ENCODE measurements at places on chromosomes 6 and 20. TPM values are rescaled to one million over a fixed set of nuclear protein-coding genes. Genes with fewer than 3 reads are reported as not detected.

Gene PNLDC1
- total RNA-seq: not detected

Gene MACROD2
- 1.8 TPM for total RNA-seq

Gene FAM162B
- 6.5 TPM for total RNA-seq

Gene HS3ST5
- not detected for total RNA-seq

Gene SLC24A3
- total RNA-seq: 8.2 TPM

Gene PSORS1C1
- 1.3 TPM for total RNA-seq

Gene EPPIN
- total RNA-seq: not detected

Gene GPX5
- not detected for total RNA-seq

Gene NINL
- total RNA-seq: 11.6 TPM

Gene TNFRSF6B
- 10.7 TPM for total RNA-seq

Gene RSPH9
- not detected for total RNA-seq

Gene SLC35D3
- not detected for total RNA-seq

Gene C2
- 1.3 TPM for total RNA-seq

Gene KCNQ2
- total RNA-seq: not detected

Gene MAP7
- total RNA-seq: 33.0 TPM

Gene MCUR1
- total RNA-seq: 14.3 TPM

Gene ASIP
- total RNA-seq: not detected

Gene ANKRD66
- not detected for total RNA-seq

Gene CPNE5
- 1.2 TPM for total RNA-seq

Gene MYT1
- not detected for total RNA-seq

Gene ENPP5
- total RNA-seq: 1.5 TPM

Gene TCP11
- 0.64 TPM for total RNA-seq

Gene DAAM2
- 55.9 TPM for total RNA-seq

Gene LY6G5C
- total RNA-seq: 0.57 TPM

Gene ZC3H12D
- total RNA-seq: 0.04 TPM

Gene GRM1
- not detected for total RNA-seq

Gene DDX43
- not detected for total RNA-seq

Gene RAET1E
- 63.7 TPM for total RNA-seq
